ENCODE measurements at places on chromosomes 16 and 17. TPM values are rescaled to one million over a fixed set of nuclear protein-coding genes. Genes with fewer than 3 reads are reported as not detected.

Gene AMZ2
- total RNA-seq, result 28.7 TPM

Gene CCL7
- not detected for total RNA-seq

Gene APOBR
- total RNA-seq, result 3.4 TPM

Gene SSTR5
- total RNA-seq, result 3.0 TPM

Gene TBC1D3
- total RNA-seq, result not detected

Gene EXOC3L1
- total RNA-seq, result 0.68 TPM

Gene DRC3
- 2.3 TPM for total RNA-seq

Gene SPOP
- total RNA-seq, result 97.7 TPM

Gene SEPTIN1
- total RNA-seq, result 4.2 TPM

Gene CD300LB
- total RNA-seq, result 0.85 TPM

DNA sequence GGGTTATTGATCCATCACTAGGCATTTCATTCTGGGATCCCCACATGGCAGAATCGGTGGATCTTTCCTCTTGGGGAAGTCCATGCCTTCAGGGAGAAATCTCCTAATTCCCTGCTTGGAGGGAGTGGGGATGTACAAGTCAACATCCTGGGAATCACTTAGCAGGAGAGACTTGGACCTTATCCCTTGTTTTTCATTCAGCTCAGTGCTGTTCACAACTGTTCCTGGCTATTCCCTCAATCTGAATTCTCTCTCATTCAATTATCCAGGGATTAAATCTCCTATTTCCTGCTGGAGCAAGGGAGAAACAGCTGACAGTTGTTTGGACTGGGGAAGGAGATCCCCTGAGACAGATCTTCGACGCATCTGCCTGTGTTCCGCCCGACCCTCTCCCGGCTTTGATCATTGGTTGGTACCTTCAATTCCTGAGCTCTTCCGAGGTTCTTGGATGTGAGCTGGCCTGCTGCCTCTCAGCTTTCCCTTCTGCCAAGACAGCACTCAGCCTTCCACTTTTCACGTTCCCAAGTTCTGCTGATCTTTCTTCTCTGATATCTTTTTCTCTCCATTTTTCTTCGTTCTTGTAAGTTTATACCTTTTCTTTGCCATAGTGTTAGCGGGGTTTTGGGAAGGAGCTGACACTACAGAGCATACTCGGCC lies 115.4 kb upstream of the GNAO1 start:
- DNase-seq, result no peak

- DNase-seq, result no peak
Observed at GRCh38 chr17:63647065-63647725, 25.0 kb downstream of the MAP3K3 start.

DNA sequence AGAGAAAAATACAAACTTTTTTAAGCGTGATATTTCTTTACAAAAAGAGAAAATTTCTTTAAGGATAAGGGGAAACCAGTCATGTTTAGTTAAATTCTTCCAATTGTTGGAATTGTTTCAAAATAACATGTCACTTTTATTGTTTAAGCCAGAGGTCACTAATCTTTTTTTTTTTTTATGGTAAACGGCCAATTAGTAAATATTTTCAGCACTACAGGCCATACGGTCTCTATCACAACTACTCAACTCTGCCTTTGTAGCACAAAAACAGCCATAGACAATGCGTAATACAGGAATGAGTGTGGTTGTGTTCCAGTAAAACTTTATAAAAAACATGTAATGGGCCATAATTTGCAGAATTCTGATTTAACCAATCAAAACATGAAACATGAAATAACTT lies 401.4 kb downstream of the GRIN2A start:
- no peak for DNase-seq

GRCh38 chr17:73878923-73879322 lies 234.7 kb upstream of the SDK2 start:
- DNase-seq, result no peak

- DNase-seq, result no peak
Observed at GRCh38 chr17:75103601-75104554, 5.9 kb upstream of the ARMC7 start.

GRCh38 chr17:10001306-10001873 lies 96.3 kb upstream of the RCVRN start:
- no peak for DNase-seq

- DNase-seq, result no peak
Observed at GRCh38 chr17:32489320-32490100, 2.7 kb downstream of the CDK5R1 start.

DNA sequence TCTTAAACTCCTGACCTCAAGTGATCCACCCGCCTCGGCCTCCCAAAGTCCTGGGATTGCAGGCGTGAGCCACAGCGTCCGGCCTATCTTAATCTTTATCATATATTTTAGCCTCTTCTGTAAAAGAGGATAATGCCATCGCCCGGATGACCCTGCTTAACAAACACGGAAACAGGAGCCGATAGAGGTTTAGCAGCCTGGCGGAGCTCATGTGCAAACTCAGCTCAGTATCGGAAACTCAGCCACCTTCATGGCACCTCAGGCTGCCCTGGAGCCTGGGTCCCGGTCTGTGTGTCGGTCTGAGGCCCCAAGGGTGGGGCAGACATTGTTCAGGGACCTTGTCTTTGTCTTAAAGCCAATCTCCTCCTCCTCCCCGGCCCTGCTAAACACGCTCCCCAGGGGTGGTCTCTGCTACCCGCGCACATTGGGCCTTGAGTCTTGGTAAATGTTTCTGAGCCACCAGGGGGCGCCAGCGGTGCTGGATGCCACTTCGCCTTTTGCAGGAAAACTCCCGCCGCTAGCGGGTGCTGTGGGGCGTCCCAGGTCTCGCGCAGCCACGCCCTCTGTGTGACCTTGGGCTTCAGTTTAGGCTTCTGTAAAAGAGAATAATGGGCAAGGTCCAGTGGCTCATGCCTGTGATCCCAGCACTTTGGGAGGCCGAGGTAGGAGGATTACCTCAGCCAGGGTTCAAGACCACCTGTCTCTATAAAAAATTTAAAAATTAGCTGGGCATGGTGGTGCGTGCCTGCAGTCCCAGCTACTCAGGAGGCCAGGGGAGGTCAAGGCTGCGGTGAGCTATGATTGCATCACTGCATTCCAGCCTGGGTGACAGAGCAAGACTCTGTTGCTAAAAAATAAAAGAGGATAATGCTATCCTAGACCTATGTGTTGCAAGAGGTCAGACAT lies 2.7 kb downstream of the CETP start:
- DNase-seq, result peak; percentile 36

- peak; percentile 68 for DNase-seq
Observed at GRCh38 chr17:15262291-15263205, 2.6 kb downstream of the PMP22 start.

GRCh38 chr17:82592767-82593589 lies 55.3 kb downstream of the WDR45B start:
- no peak for DNase-seq

GRCh38 chr16:12794486-12795387 lies 8.9 kb downstream of the CPPED1 start:
- no peak for DNase-seq

- DNase-seq, result no peak
Observed at GRCh38 chr17:828761-829160, 46.6 kb downstream of the MRM3 start.

DNA sequence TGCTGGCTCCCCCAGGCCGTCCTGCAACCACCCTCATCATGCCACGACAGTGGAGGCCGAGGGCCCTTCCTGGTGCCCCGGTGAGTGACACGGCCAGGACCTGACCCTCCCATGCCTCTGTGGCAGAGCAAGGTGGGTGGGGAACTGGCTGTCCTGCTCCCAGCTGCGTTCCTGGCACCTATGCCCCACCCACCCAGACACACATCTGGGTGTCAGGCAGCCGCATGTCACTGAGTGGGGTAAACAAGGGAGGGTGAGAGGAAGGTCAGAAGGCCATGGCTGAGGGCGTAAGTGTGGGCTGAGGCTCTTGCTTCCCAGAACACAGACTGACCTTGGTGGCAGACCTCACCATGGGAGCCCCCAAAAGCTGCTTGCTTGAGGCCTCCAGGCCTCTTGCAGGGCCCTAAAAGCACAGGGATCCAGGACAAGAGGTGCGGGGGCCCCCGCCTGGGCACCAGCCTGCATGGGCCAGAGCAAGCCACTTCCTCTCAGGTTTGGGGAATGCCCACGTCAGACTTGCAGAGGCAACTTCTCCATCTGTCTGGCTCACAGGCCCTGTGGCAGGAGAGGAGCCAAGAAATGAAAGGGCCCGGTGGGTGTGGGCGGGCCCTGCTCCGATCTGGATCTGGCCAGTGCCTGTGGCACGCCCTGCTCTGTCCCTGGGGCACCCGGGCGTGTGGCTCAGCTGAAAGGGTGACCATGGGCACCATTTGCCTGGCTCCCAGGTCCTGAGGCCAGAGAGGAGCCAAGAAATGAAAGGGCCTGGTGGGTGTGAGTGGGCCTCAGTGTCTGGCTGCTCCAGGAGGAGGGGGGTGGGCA lies 3.9 kb upstream of the CCDC57 start:
- no peak for DNase-seq

- peak; percentile 59 for DNase-seq
Observed at GRCh38 chr16:53435066-53435688, 906 bp downstream of the RBL2 start.

DNA sequence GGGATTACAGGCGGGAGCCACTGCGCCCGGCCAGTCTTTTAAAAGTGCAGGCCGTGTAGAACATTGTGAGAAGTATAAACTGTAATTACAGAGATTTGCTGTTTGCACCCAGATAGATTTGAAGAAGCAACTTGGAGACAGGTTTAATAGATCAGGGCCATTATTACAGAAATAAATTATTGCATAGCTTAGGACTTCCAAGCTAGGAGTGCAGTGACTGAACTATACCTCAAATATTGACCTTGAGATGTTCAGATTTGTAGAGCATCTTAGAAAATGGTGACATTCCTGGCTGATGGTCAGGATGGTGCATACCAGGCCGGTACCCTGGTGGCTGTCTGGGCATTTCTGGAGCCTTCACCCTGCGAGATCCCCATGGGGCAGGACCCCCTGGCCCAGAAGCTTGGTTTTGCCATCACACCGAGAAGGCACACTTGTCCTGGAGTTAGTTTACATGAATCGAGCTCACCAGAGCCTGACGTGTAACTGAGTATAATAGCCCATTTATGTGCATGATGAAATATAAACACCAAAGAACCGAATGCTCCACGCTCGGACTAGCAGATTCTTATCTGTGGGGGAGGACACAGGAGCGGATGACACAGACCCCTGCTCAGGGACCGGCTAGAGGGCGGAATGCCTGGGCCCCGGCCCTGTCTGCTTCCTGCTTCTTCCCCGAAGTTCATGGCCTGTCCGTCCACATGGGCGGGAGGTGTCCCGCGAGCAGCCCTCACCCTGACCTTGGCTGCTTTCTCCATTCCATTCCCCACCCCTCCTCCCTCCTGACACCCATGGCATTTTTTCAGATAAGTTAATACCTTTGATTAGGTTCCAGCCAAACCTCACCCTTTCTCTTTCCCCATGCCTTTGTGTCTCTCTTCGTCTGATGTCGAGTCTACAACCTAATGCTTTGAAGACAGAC lies 32.1 kb downstream of the CCDC40 start:
- DNase-seq, result no peak

GRCh38 chr17:10768750-10769251 lies 35.1 kb downstream of the TMEM238L start:
- DNase-seq, result no peak

DNA sequence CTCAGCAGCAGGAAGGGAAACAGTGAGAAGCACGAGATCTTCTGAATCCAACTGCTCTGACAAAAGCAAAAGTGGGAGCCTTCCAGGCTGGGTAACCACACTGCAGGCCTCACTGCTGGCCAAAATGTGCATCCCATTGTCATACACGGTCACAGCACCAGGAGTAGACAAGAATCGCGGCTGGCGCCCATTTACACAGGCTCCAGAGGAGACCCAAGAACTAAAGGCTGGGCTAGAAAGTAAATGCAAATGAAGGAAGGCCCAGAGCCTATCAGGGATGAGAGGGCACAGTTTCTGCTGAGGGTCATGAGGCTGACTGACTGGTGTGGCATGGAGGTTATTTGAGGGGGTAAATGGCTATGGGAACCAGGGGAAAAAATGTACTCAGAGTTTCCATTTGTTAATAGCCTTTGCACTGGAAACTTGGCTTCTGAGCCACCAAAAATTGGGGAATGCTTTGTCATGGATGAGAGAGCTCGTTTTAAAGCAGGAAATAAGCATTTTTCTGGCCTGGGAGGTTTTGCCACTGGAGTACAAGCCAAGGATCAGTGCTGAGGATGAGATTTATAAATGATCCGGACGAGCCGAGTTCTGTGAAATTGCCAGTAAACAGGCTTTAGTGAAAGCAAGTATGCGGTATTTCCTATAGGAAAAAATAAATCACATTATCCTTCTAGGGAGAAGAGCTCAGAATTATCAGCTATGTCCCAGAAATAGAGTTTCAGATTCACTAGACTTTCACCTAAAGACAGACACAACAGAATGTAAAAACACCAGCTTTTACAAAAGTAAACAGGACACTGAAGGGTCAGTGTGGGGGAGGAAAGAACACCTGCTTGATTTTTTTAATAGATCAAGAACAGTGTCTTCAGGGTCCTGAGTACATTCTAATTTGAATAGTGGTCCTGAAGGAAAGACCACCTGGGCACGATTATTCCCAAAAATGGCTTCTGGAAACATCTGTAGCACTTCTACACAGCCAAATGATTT lies 66.9 kb upstream of the GSG1L start:
- DNase-seq, result no peak

GRCh38 chr17:52106638-52107261 lies 51.8 kb downstream of the CA10 start:
- DNase-seq, result no peak

- DNase-seq, result no peak
Observed at GRCh38 chr17:32869345-32870026, 7.4 kb downstream of the MYO1D start.

GRCh38 chr17:7697828-7698588 lies 7.0 kb upstream of the EFNB3 start:
- no peak for DNase-seq

DNA sequence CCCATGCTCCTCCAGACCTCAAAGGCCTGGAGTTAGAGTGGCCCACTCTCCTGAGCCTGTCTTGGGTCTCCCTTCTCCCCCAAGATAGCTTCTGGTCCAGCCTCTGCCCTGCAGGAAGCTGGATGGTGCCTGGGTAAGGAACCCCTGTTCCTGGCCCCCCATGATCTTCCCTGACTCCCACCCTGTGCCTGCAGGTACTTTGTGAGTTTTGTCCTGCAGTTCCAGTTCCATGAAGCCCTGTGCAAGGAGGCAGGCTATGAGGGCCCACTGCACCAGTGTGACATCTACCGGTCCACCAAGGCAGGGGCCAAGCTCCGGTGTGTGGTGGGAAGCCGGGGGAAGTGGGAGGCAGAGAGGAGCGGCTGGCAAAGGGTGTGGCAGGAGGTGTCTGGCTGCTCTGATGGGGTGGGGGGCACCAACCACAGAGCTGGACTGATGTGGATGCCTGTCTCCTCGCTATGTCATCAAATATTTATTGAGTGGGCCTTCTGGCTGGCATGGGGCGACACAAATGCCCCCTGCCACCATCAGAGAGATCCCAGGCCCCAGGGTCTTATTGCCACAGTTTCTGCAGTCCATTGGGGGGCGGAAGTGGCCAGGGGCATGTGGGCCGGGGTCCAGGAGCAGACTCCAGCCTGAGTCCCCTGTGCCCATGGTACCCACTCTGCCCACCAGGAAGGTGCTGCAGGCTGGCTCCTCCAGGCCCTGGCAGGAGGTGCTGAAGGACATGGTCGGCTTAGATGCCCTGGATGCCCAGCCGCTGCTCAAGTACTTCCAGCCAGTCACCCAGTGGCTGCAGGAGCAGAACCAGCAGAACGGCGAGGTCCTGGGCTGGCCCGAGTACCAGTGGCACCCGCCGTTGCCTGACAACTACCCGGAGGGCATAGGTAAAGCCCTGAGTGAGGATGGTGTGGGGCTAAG lies 7.1 kb downstream of the ACE start:
- DNase-seq, result no peak
